ENCODE measurements at places on chromosomes 12 and 14.

GRCh38 chr12:13373803-13374202 lies 177.3 kb downstream of the EMP1 start:
- no peak for DNase-seq

- DNase-seq: no peak
Observed at GRCh38 chr12:78101113-78101876, 270.6 kb downstream of the NAV3 start.

DNA sequence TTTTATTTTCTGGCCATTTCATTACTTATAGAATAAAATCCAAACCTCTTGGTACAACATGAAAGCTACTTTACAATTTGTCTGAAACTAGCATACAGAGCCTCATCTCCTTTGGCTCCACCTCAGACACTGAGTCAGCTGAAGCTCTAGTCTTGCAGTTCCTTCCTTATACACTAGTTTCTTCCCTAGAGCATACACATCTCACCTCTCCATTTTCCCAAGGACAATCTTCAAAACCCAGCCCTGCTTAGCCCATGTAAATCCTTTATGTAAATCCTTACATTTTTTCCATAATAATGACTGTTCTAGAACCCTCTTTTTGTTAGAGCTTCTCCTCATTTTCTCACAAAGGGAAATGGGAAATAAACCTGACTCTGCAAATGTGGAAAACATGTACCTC lies 463.4 kb downstream of the SLC16A7 start:
- no peak for DNase-seq

- DNase-seq: peak; percentile 12
Observed at GRCh38 chr12:113861708-113862312, 104.3 kb downstream of the RBM19 start.

- no peak for DNase-seq
Observed at GRCh38 chr12:116267948-116268347, 9.5 kb downstream of the MED13L start.

DNA sequence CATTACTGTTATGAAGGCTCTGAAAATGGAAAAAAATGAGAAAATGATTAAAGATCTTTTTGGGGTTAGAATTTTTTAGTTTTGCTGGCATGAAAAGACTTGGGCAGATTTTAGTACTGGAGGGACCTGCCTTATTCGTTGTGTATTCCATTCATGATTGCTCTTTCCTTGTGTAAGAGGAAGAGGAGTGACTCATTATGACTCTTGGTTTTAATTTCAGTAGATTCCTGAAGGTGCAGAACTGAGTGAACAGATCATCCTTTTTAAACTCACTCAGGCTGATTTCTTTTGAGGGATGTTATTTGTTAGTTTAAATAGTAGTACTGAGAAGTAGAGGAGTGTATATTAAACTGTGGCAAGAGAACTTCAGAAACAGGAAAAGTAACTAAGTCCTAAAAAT lies 41.6 kb downstream of the AKAP6 start:
- DNase-seq: no peak

DNA sequence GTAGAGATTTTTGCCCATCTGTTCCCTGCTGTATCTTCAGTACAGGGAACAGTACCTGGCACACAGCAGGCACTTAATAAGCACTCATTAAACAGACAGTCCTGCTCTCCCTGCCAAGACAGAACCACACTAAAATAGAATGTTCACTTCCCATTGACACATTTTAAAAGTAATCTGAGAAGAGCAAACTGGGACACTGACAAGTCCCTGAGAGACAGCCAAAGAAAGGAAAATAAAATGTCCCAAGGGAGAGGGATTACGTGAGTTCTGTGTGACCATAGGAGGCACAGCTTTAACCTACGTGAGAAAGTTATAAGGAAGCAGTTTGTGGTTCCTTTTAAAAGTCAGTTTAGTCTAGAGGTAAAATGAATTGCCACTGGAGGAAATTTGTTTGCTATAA lies 43.9 kb upstream of the SYCP3 start:
- DNase-seq: peak; percentile 71

GRCh38 chr12:111650912-111651311 lies 34.8 kb downstream of the BRAP start:
- DNase-seq: no peak

GRCh38 chr14:29982171-29982570 lies 54.5 kb upstream of the PRKD1 start:
- DNase-seq: no peak

- peak; percentile 24 for DNase-seq
Observed at GRCh38 chr14:103084021-103084919, at the start of gene LBHD2. LBHD2 (plus strand) TSS chr14:103084210; CDS start chr14:103086013, 1,803 bp downstream.

GRCh38 chr14:72736786-72737559 lies 156.9 kb downstream of the DPF3 start:
- peak; percentile 75 for DNase-seq

DNA sequence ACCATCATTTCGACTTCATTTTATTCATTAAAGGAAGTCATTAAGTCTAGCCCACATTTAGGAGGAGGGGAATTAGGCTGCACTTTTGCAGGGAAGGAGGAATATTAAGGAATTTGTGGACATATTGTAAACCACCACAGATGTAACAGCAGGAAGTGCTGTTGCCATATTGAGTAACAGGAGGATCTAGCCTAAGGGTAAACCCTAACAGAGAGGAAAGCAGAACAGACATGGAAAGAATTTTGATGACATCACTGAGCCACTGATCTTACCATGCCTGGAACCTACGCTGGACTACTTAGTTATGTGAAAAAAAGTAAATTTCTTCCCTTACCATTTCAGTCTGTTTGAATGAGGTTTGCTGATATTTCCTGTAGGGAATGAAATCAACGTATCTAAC lies 100.7 kb upstream of the ATF7IP start:
- DNase-seq: no peak

DNA sequence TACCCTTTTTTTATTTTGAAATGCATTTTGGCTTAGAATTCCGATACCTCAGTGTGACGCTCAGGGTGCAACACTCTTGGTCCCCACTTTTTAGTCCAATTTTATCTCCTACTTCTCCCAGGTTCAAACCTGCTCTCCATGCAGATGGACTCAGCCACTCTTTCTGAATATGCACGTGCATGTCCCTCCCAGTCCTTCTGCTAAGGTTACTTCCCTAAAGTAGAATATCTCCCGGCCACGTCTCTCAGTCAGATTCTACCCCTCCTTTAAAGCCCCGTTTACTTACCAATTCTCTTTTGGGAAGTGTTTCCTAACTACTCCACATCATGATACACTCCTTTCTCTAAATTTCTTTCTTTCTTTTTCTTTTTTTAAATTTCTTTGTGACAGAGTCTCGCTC lies 15.5 kb upstream of the PARP11 start:
- DNase-seq: no peak

GRCh38 chr12:50215033-50215432 lies 47.9 kb upstream of the CERS5 start:
- no peak for DNase-seq

GRCh38 chr14:100556140-100556475 lies 31.1 kb downstream of the BEGAIN start:
- DNase-seq: no peak

GRCh38 chr14:65045006-65045405 lies 57.3 kb downstream of the MAX start:
- DNase-seq: no peak

- no peak for DNase-seq
Observed at GRCh38 chr14:68444449-68445168, 348.3 kb downstream of the ZFP36L1 start.

DNA sequence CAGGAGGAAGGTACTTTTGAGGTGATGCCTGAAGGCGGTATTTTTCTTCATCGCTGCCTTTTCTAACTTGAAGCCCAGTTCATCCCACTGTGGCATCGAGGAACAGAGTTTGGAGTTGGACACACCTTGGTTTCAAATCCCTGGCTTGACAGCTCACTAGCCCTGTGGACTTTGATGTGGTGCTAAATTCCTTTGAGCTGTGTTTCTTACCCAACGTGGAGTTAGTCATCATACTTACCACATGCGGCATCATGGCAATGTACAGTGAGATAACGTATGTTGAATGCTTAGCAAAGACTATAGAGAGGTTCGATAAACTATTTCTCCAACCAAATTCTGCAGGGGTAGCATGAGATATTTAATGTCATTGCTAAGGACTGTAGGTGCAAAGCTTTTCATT lies 3.4 kb downstream of the PLEKHG3 start:
- DNase-seq: no peak

GRCh38 chr12:67649261-67649569 lies 670 bp downstream of the DYRK2 start:
- peak; percentile 42 for DNase-seq

GRCh38 chr12:39040275-39040674 lies 134.9 kb upstream of the CPNE8 start:
- no peak for DNase-seq

GRCh38 chr14:75204116-75204515 lies 27.7 kb upstream of the TMED10 start:
- DNase-seq: no peak

DNA sequence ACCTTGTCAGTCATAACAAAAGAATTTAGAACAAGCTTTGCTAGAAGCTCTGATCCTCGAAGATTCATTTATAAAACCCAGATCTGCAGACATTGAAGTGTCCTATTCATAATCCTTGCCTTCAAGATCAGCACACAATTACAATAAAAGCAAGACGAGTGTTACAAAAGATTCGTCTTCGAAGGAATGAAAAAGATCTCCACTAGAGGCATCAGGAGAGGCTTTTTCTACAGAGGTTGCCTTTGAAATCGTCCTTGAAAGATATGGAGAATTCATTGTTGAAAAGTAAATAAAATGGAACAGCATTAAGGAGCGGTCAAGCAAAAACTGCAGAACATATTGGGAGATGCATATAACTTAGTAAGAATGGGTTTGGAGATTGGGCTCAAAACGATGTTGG lies 146.4 kb downstream of the BMP4 start:
- DNase-seq: no peak

GRCh38 chr12:124563401-124563800 lies 4.0 kb downstream of the NCOR2 start:
- DNase-seq: no peak
